Iris pigment epithelial cell (primary cell): ENCODE measurements at places on chromosomes 12 and 14.

DNA sequence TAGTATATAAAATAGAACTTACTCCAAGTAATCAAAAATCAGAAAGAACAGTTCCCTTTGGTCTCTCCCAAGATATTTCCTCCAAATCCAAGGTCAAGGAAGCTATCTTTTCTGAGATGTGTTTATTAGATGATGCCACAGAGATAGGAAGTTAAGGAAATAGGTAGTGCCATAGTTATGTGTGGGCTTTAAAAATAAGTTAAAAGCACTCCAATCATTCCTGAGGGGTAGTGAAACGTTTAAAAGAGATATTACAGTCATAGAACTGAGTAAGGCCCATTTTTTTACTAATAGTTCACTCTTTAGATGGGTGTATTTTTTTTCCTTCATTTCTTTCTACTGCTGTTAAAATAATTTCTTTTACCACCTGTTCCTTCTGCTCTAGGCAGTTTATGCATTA lies 1630.9 kb upstream of the SEL1L start:
- DNase-seq: no peak

- DNase-seq: no peak
Observed at GRCh38 chr14:52781629-52782028, 9.8 kb downstream of the GNPNAT1 start.

DNA sequence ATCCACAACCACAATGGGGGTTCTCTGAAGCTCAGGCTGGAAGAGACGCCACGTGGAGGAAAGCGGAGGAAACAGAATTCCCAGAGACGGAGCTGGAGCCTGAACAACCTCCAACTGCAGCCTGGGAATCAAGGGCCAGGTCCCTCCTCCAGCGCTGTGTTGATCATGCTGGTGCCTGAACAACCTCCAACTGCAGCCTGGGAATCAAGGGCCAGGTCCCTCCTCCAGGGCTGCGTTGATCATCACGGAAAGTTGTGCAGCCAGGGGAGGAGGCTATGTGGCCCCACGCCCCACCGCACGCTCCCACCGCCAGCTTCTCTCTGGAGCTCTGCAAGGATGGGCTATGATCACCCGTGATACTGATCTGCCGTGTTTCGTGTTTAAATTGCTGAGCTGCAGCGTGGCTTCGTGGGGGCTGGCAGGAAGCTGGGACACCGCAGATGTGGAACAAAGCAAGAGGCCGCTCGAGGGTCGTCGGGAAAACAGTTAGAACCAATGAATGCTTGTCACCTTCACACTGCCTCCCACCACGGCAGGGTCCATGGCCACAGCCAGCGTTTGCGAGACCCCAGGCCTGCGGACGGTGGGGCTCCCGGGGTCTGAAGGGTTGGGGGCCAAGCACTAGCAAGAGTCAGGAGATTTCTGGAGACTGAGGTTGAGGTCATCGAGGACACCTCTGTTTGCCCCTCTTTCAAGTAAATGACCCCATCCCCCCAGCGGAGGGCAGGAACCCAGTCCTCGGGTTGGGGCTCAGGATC lies 51.8 kb upstream of the FBRSL1 start:
- no peak for DNase-seq

- DNase-seq: peak; percentile 28
Observed at GRCh38 chr14:70052990-70053389, 135.8 kb downstream of the SLC8A3 start.

DNA sequence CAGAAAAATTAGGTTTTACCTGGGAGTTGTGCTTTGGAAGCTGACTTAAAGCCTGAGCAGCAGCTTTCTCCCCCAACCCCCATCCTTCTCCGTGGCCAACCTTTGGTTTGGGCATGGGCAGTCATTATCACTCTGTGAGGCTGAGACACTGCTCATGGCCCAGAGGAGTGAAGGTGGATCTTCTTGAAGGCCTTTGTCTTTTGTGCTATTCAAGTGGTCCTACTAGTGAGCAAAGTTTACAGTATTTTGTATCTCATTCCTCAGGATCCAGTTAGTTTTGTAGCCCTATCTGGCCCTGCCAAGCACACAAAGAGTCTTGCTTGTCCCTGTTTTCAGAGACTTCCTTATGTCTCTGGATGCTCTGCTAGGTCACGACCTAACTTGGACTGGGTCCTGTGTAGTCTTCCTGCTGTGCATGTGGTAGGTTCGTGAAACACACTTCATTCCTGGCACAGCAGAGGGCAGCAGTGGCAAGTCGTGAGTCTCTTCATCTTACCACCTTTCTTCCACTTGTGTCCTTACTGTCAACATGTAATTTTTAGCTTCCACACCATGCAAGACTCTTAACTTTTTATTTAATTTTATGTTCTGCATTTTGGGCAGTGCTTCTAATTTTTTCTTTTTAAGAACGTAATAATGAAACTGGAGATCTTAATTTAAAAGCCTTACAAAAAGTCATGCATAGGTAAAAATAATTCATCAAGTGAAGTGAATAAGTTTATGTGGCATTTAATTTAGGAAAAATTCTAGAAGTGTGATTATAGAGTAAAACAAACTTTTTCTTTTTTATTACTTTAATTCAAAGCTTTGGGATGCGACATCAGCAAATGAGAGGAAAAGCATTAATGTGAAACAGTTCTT lies 53.7 kb downstream of the APAF1 start:
- peak; percentile 72 for DNase-seq

DNA sequence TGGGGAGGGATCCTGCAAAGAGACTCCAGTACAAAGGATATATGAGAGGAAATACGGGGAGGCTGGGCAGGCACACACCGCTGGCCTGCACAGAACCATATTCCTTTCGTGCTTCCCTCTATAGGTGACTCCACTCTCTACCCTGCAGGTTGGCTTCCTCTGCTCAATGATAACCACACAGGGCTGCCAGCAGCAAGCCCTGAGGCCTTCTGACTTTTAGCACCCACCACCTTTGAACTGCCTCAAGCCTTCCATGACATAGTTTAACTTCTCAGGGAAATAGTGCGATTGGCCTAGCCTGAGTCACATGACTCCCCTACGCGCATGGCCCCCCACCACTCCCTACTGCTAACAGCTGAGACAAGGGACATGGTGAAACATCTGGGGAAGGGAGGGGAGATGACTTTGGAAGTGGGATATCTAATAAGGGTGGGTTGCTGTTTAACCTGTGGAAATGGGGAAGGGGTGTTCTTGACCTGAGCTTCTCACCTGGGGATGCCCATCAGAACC lies 3.0 kb upstream of the FOXN3 start:
- DNase-seq: no peak
